ENCODE measurements at places on chromosomes 5 and 9.
A peak's percentile ranks its signal among the peaks of the same experiment; 100 is the strongest.

DNA sequence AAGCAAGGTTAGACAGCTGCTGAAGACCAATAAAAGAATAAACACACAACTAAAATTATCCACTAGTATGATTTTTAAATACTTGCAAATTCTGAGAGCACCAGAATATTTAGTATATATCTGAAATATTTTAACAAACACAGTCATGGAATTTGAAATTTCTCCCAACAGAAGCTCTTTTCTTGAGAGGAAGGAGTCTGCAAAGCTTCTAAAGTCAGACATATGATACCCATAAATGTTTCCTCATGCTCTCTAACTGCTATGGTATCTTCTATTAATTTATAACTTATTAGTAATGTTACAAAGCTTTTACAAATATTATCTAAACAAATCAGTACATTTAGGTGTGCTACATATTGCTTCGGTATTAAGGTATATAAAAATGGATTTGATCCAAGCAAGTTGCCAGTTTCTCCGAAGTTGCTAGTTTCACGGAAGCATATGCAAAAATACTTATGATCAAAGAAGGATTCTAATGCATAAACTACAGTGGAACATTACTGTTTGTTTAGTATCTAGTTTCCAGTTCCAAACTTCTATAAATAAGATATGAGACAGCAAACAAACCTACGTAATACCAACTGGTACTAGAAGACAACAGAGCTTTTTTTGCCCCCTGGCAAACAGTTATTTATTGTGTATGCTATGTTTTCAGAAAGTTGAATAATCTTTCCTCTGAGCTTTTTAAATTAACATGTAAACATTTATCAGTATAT is 22.0 kb downstream of the FNIP1 start:
- no peak for DNase-seq

- peak; percentile 2 for DNase-seq
These were observed 990.6 kb upstream of the TYRP1 start for GRCh38 chr9:11702548-11702947.

- no peak for DNase-seq
These were observed 10.2 kb downstream of the CMYA5 start for GRCh38 chr5:79699763-79700400.

GRCh38 chr9:104009826-104010225 is 84.3 kb upstream of the SMC2 start:
- peak; percentile 80 for DNase-seq

DNA sequence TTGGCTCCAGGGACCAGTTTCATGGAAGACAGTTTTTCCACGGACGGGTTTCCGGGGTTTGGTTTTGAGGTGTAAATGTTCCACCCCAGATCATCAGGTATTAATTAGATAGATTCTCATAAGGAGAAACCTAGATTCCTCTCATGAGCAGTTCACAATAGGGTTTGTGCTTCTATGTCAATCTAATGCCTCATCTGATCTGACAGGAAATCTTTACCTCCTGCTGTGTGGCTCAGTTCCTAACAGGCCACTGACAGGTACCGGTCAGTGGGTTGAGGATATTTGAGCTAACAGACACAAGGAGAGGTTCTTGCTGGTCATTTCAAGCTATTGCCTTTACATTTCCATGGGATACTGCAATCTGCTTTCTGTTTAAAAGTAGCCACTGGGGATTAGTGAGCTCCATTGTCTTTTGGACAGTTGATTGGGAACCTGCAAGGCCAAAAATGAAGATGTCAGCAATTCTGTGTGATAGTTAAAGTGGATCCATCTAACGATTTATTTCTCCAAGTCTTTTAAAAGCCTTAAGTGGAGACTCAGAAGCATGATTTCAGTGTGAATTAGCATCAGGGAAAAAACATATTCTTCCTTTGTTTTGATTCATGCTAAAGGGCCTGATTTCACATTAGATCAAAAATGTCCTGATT is 38.6 kb downstream of the MRPS30 start:
- no peak for DNase-seq

DNA sequence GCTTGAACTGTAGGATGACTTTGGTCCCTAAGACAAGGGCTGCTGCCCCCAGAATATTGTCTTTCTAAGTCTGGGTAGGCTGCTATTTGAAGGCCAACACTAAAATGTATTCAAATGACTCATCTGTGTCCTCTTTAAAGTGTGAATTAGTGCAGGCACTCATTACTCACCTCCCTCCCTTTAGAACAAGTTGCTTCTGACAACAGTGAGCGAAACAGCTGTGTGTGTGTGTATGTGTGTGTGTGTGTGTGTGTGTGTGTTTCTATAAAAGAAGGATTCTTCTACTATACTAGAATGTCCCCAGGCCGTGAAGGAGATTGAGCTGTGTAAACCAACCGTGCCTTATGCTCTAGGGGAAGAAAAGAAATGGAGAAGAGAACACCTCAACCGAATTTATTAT is 1337.2 kb downstream of the PTPRD start:
- DNase-seq: no peak

- DNase-seq: no peak
These were observed 6.4 kb downstream of the ZNF608 start for GRCh38 chr5:124740071-124740470.

DNA sequence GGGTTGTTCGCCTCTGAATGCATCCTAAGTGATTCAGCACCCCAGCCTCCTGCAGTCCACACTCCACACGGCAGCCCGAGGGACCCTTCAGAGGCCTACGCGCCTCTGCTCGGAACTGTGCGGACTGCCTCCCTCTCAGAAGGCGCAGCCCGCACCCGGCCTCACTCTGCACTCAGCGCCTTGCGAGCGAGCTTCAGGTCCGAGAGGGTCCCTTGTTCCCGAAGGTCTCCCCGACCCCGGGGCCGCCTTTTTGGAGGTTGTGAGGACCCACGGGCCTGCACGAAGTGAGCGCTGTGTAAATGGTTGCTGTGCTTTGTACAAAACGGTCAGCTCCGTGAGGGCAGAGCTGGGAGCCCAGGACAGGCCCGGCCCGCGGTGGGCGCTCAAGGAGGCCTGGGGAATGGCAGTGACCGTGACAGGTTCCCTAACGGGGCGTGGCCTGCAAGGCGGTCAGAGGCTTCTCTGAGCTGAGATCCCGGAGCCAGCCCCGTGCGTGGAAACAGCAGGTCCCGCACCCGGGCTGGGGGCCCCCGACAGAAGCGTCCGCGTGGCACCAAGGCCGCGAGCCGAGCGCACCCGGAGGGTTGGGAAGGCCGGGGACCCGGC is 698 bp upstream of the CACNA1B start:
- DNase-seq: no peak

DNA sequence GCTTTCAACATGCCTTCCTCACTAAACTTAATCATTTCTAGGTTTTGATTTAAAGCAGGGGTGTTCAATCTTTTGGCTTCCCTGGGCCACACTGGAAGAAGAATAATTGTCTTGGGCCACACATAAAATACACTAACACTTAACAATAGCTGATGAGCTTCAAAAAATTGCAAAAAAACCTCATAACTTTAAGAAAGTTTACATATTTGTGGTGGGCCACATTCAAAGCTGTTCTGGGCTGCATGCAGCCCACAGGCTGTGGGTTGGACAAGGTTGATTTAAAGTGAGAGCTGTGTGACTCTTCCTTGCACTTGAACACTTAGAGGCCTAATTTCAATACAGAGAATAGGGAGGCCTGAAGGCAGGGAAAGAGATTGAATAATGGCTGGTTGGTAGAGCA is 598.3 kb downstream of the EFNA5 start:
- peak; percentile 77 for DNase-seq

DNA sequence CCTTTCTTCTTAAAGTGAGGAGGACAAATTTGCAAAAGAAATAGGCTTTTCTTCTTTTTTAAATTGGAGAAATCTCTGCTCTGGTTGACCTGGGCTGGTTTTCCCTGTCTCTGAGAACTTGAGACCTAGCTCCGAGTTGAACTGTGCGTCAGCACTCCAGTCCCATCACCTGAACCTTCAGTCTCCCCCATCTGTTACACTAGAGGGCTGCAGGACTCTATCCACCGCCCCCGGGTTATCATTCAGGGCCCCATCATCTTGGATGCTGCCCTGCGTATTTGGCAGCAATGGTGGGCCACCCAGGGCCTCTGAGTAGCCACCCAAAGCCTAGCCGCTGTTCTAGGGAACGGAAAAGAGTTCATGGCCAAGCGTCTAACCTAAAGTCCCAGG is 2.5 kb downstream of the FOXE1 start:
- no peak for DNase-seq

- no peak for DNase-seq
These were observed 30.4 kb downstream of the FAM163B start for GRCh38 chr9:133578524-133579441.

DNA sequence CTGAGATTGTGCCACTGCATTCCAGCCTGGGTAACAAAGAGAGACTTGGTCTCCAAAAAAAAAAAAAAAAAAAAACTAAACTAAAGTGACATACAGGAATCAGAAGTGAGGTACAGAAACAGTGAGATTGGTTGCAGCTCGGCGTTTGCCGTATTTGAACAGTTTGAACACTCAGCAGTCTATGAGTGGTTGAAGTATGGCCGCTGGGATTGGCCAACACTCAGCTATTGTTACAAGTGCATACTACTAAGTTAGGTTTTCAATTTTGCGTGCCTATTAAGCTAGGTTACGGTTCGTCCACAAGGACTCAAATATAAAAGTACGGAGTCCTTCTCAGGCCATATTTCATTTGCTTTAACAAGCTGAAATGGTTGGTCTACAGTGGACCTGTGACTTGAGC is 3.3 kb upstream of the TSC1 start:
- no peak for DNase-seq

GRCh38 chr9:105053209-105053652 is 125.3 kb upstream of the ABCA1 start:
- DNase-seq: peak; percentile 98

GRCh38 chr5:67221487-67222242 is 25.1 kb upstream of the CD180 start:
- no peak for DNase-seq

GRCh38 chr9:133351908-133352634 is 4.1 kb downstream of the RPL7A start:
- DNase-seq: peak; percentile 61

- DNase-seq: no peak
These were observed 11.3 kb downstream of the MYOZ3 start for GRCh38 chr5:150672237-150672883.

DNA sequence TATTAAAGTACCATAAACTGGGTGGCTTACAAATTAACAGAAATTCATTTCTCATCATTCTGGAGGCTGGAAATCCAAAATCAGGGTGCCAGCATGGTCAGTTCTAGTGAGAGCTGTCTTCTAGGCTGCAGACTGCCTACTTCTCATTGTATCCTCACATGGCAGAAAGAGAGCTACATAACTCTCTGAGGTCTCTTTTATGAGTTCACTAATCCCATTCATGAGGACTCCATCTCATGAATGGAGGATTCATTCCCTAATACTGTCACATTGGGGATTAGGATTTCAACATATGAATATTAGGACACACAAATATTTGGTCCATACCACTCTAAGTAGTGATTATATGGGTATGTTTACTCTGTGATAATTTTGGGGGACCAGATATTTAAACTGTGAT is 84.0 kb downstream of the ERP44 start:
- DNase-seq: no peak
